Lower leg skin (tissue), 4 donors: ENCODE measurements at places on chromosomes 4 and X. TPM values are rescaled to one million over a fixed set of nuclear protein-coding genes. Genes with fewer than 3 reads are reported as not detected.

TLR6 gene
- total RNA-seq: 4.0 TPM

ZCCHC18 gene
- total RNA-seq: 0.42 TPM

ART3 gene
- total RNA-seq: 0.34 TPM

DNA sequence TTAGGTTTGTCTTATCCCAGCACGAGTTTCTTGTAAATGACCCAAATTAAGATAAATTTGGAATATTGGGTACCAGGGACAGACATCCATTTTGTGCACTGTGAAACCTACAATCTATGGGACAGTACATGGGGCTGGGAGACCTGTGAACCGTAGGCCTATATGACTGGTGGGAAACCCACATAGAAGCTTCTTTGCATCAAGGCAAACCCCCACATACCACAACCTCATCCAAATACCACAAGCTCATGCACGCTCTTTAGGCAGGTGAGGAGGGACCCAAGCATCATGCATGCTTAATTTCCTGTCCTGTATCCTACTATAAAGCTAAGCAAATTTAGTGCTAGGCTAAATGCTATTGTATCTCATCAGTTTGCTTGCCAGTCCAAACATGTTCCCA is 47.8 kb downstream of the NIPAL1 start:
- no peak for DNase-seq

- DNase-seq: no peak
These were observed 94.9 kb upstream of the TBC1D9 start for GRCh38 chr4:140851032-140851636.

- no peak for DNase-seq
These were observed 21.2 kb downstream of the PTTG2 start for GRCh38 chr4:37981425-37981824.

DNA sequence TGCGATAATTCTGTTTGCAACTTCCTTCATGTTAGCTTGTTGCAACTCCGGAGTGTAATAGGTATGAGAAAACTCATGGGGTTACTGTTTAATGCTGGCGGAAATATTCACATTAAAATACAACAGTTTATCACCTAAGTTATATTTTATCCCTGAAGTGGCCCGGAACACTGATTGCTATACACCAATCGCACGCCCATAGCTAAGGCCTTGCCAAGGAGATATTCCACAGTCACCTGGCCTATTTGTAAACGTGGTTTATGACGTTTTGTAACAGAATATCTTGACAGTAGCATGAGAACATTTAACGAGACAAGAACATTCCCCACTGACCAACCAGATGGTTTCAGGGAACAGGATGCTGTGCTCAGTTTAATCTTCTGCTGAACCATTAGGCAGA is 23.2 kb upstream of the FAM90A26 start:
- no peak for DNase-seq

- no peak for DNase-seq
These were observed 418.2 kb downstream of the STIM2 start for GRCh38 chr4:27278615-27279375.

GRCh38 chrX:23890933-23891332 is 16.8 kb downstream of the APOO start:
- DNase-seq: no peak

GRCh38 chrX:55490121-55490520 is 473 bp upstream of the USP51 start:
- DNase-seq: no peak

DNA sequence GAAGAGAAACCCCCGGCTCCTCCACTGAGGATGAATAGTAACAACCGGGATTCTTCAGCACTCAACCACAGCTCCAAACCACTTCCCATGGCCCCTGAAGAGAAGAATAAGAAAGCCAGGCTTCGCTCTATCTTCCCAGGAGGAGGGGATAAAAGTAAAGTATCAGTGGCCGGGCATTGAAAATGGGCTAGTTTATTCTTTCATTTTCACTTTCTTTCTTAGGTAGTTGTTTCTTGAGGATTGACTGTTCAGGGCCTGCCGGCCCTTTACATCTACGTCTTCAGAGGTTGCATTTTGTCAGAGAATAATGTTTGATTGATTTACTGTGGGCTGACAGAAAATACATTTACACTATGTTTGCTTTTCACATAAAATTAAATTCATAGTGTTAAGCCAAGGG is 27.1 kb downstream of the PAK3 start:
- no peak for DNase-seq

DNA sequence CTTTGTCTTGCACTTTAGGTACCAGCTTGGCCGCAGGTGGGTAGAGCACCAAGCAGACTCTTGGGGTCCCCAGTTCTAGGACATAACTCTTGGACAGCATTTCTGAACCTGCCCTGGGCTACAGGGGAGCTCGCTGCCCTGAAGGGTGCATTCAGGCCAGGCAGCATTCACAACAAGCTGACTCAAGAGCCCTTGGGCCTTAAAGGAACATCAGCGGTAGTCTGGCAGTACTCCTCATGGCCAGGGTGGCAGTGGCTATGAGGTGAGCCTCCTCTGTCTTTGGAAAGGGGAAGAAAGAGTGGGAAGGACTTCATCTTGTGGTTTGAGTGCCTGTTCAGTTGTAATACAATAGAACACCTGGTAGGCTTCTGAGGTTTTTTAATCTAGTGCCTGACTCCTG is 24.8 kb upstream of the SMARCA5 start:
- DNase-seq: no peak

- no peak for DNase-seq
These were observed 1825.1 kb upstream of the IGFBP7 start for GRCh38 chr4:58935332-58935731.
